CD4-positive, alpha-beta T cell treated with Interferon gamma for 1 hour (primary cell): ENCODE measurements at places on chromosomes 4 and X.
A peak's percentile ranks its signal among the peaks of the same experiment; 100 is the strongest.

DNA sequence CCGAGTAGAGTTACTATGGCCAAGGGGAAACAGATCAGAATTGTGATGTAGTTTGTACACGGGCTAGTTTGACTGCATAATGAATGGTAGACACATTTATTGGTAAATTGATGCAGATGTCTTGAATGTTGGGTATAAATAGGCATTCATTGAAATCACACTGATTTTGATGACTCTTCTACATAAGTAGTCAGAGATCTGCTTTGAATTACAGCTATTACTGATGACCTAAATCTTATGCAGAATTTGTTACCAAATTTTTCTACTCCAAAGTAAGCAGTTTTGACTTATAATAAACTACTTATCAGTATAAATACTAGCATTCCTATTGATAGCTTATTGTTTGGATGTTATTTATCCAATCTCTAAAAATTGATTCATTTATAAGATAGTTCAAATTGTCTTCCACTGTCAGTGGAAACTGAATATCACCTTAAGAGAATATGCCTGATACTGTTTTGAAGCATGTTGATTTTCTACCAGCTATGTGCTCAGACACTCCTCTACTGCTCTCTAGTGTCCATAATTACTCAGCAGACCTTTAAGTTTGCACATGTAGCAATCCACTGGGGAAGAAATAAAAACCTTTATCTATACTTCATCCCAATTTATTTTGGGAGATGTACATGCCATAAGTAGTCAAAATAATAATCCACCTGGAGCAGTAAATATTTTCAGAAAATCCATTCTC lies 120.3 kb downstream of the RASL11B start:
- no peak for DNase-seq

DNA sequence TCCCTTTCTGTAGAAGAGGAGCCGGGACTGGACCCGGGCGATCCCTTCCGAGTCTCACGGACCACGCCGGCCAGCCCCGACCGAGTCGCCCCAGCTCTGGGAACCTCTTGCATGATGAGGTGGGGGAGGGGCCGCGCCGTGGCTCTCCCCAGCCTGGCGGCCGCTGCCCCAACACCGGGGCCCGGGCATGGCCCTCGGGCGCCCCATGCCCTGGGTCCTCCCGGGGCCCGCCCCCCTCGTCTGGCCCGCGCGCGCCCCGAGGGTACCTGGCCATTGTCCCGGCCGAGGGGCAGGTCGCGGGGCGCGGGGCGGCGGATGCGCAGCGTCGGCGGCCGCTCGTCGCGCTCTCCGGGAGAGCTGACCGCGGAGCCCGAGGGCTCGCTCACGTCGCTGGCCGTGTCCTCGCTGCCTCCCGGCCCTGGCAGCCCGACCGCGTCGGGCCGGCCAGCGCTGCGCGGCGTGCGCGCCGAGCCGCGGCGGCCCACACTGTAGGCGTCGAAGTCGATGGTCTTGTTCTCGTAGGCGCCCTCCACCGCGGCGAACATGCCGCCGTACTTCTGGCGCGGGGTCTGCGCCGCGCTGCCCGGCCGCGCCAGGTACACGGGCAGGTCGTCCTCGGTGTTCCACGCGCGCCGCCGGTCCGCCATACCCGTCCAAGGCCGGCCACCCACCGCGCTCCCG lies 423 bp downstream of the CRMP1 start:
- no peak for DNase-seq

DNA sequence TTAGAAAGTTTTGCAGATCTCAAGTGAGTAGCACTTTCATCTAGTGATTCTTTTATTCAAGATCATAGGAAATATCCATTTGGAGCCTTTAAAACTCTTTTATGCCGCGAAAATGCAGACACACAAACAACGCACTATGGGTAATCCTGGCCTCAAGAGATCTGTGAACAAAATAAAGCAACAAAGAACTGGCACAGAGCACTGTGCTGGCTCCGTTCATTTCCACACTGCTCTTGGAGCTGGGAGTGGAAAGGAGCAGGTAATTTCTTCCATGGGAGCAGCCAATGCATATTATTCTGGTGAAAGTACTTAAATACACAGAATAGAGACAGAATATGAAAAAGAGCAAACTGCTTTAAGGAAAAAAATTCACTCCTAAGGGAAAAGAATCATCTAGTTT lies 172.7 kb upstream of the FRG1 start:
- DNase-seq = no peak

DNA sequence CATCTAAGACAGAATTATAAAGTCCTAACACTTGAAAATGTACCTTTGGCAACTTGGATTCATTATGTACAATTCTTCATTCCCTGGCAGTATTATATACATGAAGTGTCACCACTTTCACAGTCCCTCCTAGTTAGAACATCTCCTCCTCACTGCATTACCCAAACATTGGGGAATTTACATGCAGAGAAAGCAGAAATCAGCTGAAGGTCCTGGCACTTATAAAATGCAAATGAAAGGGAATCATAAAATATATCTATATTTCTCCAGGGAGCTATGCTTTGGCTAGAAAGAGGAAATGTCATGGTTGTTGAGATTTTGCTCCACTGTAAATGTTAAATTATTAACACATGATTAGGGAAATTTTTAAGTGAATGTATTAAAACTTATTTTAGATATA lies 835.6 kb upstream of the SLIT2 start:
- DNase-seq = no peak

- no peak for DNase-seq
These were observed 127.1 kb downstream of the SH3KBP1 start for GRCh38 chrX:19760345-19760744.

- no peak for DNase-seq
These were observed 208.1 kb downstream of the PDGFC start for GRCh38 chr4:156763511-156763910.

DNA sequence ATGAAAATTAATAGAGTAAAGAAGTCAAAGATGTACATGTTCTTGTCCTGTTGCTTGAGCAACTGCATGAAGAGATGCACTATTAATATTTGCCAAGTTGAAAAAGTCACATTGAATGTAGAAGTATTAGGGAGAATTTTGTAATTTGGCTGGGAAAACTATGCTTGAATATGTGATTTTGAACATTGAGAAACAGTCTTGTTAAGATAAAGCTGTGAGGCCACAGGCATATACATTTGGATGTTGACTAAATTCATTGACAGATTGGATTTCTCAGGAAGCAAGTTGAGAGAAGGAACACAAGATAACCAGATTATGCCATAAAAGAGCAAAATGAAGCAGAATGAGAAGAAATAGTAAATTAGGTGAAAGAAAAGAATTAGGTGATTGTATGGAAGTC lies 1777.5 kb upstream of the PCDH7 start:
- no peak for DNase-seq

DNA sequence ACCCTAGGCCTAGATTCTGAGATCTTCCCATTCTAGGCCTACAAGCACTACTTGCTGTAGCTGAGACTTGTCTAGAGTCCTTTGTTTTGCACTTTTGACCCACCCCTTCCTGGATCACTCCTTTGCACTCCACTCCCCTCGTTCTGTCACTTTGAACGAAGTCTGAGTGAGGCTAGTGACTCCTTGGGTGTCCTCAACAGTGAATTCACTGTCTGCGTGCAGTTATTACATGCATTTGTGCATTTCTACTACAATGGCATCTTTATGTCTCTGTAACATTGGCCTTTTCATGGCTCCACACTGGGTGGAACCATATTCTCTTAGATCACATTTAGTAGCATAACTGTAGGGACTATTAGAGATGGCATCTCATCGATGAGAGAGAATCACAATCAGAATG lies 50.5 kb downstream of the OCRL start:
- no peak for DNase-seq

GRCh38 chr4:134632056-134632455 lies 430.5 kb upstream of the PABPC4L start:
- DNase-seq = no peak

DNA sequence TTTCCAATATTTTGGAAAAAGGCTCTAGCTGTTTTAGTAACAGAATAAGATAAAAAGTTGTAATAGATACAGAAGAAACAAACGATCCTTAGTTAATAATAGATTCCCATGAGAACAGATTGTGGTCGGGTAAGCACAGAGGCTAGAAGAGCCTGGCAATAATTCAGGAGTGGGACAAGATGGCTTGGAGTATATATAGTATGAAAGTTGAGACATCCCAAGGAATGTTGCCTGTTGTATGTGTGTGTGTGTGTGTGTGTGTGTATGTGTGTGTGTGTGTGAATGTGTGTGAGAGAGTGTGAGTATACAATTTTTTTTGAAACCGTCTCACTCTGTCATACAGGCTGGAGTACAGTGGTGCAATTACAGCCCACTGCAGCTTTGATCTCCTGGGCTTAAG lies 150.7 kb downstream of the PDGFC start:
- DNase-seq = no peak

- DNase-seq = no peak
These were observed 186.5 kb downstream of the BANK1 start for GRCh38 chr4:101977076-101977475.

DNA sequence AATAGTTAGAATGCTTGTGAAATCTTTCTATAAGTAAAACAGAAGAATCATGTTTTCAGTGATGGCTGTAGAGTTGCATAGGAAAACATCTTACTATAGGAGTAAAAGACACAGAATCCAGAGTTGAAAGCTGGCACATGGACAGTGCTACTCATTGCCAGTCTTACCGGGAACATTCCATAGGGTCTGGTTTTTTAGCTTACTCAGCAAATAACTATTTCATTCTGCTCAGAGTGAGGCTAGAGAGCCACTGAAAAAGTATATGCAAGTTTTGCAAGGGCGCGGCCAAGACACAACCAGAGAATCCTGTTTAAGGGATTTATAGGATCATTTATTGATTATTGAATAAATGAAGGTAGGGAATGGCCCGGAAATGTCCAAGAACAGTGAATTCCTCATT lies 60.3 kb downstream of the MTHFD2L start:
- no peak for DNase-seq

GRCh38 chrX:77731821-77732419 lies 54.1 kb downstream of the ATRX start:
- DNase-seq = no peak

GRCh38 chr4:11451716-11452115 lies 23.0 kb upstream of the HS3ST1 start:
- DNase-seq = no peak

GRCh38 chr4:111066887-111067286 lies 444.0 kb upstream of the PITX2 start:
- DNase-seq = no peak

- DNase-seq = no peak
These were observed 1.3 kb downstream of the G3BP2 start for GRCh38 chr4:75671802-75672421.

DNA sequence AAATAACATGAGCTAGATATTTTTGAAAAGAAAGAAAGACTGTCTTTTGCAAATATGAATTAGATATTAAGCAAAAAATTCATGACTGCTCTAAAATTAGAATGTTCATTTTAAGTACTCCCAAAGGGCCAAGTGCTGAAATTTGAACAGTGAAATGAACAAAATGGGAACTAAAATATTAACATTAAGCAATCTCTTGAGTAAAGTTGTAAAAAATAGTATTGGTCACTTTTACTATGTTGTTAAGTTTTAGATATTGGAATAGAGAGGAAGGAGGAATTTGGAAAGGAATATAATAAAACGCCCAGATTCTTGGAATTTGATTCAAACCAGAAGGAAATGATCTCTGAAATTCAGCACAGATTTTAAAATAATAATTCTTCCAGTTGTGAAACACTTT lies 125.9 kb upstream of the ANK2 start:
- DNase-seq = no peak

DNA sequence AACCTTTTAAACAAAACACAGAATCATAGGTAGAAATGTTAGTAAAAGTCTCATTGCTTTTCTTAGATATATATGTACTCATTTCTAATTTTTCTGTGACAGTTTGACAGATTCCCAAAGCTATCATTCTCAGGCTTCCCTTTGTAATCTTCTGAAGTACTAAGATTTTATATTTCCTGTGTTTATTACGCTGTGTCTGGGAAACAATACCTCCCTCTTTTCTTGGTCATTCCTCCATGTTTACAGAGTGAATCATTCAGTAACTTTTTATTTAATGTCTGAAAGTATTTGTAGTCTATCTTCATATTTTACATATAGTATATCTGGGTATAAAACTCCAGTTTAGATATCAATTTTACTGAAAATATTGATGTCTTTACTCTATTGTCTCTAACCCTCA lies 1826.3 kb upstream of the IGFBP7 start:
- no peak for DNase-seq

DNA sequence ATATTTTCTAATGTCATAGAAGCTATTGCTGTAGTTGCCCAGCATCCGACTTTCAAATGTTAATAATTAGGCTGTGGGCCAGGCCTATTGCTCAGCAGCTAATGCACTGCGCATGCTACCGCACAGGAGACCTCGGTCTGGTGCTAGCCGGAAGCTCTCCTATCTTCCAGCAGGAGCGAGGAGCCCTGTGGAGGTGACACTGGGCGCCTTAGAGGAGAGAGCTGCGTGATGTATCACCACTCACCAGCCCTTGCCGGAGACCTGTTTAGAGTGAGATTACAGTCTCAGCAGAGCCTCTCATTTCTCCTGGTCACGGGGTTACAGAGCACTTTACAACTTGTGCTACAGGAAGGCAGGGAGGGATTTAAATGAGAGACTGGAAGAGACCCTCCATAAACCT lies 31.1 kb upstream of the MID1IP1 start:
- no peak for DNase-seq

- no peak for DNase-seq
These were observed 70.3 kb downstream of the RAB28 start for GRCh38 chr4:13413729-13414437.

DNA sequence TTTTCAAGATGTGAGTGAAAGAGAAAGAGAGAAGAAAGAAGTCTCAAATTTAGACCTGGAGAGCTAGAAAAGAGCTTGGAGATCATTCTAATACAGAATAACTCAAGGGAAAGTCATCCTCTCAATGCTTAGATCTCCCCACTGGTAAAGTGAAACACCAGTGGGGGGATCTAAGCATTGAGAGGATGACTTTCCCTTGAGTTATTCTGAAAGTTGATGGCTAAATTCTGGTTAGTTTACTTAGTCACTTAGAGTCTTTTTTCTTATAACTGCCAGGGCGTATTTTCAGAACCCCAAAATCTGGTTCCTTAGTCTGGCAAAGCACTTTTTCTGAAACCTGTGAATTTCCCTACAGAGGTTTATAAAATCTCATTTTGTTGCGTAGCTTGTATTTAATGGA lies 198.6 kb downstream of the ARHGAP24 start:
- DNase-seq = no peak

DNA sequence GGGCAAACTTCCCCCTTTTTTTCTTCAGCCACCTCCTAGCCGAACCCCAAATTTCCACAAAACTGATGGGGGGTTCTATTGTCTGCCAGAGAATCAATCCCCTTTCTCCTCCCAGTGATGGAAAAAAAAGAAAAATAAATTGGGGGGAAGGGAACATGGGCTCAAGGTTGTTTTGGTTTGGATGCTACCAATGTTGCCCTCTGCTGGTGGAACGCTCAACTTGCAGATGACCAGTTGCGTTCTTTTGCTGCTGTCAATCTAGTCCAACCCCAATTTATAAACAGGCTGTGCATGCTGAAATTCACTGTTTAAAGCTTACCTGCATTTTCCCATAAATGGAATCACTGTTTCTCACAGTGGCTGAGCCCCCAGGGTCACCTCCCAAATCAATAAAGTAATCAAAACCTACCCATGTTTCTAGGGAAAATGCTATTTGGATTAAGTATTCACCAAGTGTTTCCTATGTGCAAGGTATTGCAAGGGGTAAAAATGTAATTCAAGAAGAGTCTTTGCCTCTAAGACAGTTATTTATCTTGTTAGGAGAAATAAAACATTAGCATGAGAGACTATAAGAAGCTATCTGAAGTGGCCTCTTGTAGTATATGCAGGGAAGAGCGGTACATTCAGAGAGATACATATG lies 116.7 kb upstream of the TMEM164 start:
- peak; percentile 16 for DNase-seq

- no peak for DNase-seq
These were observed 647.2 kb upstream of the FRG1 start for GRCh38 chr4:189293459-189293858.

- no peak for DNase-seq
These were observed 50.0 kb downstream of the ZCCHC13 start for GRCh38 chrX:74353984-74354383.
